Activated CD4-positive, alpha-beta T cell treated with anti-CD3 and anti-CD28 coated beads, Interleukin-2, amount 10 ng/mL, durations not matched to agents 24 days and 14 days (primary cell): ENCODE measurements at places on chromosomes 13 and 19.

DNA sequence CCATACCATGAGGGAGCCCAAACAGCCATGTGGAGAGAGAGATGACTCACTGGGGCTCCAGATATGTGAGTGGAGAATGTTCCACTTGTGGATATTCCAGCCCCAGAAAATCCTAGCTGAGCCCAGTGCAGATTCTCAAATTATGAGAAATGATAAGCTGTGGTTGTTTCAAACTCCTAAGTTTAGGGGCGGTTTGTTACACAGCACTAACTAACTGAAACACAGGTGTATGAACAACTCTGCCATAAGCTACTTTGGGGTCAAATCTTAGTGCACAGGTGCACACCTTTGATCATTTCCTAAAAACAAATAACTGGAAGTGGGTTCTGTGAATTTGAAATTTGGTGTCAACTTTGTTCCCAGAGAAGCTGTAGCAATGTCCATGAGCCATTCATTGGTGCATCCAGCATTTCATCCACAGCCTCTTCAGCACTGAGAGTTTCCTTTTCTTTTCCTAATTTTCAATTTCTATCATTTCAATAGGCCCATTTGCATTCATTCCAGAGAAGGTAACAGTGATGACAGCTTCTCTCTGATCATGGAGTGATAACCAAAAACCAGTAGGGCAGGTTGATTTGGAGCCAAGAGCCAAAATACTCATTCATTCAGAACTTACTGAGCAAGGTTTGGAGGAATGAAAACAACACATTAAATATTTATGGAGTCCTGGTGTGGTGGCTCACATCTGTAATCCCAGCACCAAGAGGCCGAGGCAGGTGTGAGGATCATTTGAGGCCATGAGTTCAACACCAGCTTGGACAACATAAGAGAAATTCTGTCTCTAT, 8.8 kb upstream of the CLPP start:
- no peak overlapping the region for H3K4me3 ChIP-seq
- no peak for DNase-seq
- H3K4me1 ChIP-seq = no peaks in the 10 kb centered on the region
- H3K27ac ChIP-seq = no peak overlapping the region

- H3K4me3 ChIP-seq = no peak overlapping the region
- H3K36me3 ChIP-seq = peaks cover 74% of the 10 kb centered on the region
- H3K27ac ChIP-seq = peak overlapping the region; percentile 48
- peaks cover 16% of the 10 kb centered on the region for H3K4me1 ChIP-seq
- H3K27me3 ChIP-seq = no peaks in the 10 kb centered on the region
These were observed 506 bp downstream of the KCNRG start for GRCh38 chr13:50015750-50016149.

DNA sequence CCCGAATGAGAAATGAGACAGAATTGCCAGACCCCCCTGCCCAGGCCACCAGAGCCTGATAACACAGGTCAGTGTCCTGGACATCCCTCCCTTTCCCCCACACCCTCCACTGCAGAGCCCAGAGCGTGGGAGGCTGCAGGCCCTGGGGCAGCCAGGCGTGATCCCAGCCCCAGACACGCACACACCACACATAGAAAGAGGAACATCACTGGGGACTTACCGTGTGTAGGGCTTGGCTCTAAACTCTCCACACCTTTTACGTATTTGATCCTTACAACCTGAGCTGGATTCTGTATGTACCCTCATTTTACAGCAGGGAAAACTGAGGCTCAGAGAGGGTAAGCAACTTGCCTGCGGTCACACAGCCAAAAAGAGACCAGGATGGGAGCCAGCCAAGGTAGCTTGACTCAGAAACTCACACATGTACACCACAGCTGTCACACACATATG, 334 bp upstream of the ANGPTL6 start:
- H3K27me3 ChIP-seq = peaks cover 1% of the 10 kb centered on the region
- H3K36me3 ChIP-seq = peaks cover 18% of the 10 kb centered on the region
- peak overlapping the region; percentile 50 for H3K4me3 ChIP-seq
- H3K4me1 ChIP-seq = peaks cover 58% of the 10 kb centered on the region

DNA sequence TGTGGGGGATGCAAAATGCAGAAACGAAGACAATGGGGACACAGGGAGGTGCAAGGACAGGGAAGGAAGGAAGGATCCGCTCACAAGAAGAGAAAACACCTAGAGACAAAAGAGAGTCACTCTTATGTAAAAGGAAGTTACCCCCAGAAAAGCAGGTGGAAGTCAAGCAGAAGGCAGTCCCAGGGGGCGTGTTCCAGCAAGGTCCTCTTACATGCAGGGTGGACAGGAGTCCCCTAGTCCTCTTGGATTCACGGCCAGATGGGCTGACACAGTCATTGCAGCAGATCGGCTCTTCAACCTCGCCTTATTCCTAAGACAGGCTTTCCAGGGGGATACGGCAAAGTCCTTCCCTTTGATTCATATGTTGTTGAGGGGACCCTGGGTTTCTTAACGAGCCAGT, 83.9 kb upstream of the SPATA13 start:
- no peak for DNase-seq
- H3K27ac ChIP-seq = no peak overlapping the region
- H3K4me1 ChIP-seq = peaks cover 4% of the 10 kb centered on the region
- peaks cover 8% of the 10 kb centered on the region for H3K27me3 ChIP-seq
- H3K4me3 ChIP-seq = no peak overlapping the region

GRCh38 chr13:21034603-21035191, 26.7 kb downstream of the LATS2 start:
- H3K27me3 ChIP-seq = no peaks in the 10 kb centered on the region
- no peak for DNase-seq
- no peak overlapping the region for H3K4me3 ChIP-seq
- H3K27ac ChIP-seq = no peak overlapping the region
- peaks cover 16% of the 10 kb centered on the region for H3K4me1 ChIP-seq
